Pons (tissue), 1 donor: ENCODE measurements at places on chromosomes 2 and 18.

- no peak for DNase-seq
Observed at GRCh38 chr2:40384714-40385113, 67.2 kb downstream of the SLC8A1 start.

DNA sequence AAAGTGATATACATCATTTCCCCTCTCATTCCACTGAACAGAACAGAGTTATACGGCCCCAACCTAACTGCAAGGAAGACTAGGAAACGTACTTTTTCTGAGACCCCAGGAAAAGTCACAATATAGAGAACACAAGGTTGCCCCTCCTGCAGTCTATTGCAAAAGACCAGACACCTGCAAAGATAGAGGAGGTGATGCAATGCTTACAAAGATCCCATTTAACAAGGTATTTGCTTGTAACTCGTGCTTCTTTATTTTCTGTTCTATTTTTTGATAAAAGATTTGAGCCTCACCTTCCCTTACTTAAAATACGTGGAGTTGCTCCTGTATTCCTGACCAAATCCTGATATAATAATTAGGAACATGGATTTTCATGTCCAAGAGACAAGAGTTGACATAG is 793.0 kb upstream of the ID2 start:
- DNase-seq = no peak

DNA sequence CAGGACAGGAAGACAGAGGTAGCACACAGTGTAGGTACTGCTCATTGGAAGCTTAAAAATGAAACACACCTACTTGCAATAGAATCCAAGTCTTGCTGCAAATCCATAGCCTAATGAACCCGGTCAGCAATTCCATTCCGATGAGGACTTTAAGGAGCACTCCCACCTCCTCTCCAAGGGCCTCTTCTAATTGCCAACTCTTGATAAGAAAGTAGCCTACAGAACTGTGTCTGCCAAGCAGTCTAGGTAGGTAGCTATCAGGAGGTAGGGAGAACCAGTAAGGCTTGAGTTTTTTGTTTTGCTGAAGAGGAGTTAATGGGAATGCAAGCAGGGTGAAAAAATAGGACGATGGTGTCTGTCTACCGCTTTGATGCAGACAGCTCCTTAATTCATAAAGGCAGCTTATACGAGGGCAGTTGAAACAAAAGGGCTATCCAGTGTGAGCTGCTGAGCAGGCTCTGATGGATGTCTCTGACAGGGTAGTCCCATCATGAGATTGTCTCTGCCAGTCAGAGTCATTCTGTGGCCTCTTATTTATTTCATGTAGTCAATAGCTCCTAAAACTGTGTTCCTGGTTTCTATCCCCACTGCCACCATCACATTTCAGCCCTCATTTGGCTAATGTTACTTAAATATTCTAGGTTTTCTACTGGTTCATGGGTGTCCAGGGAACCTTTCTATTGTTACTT is 155.6 kb upstream of the DNMT3A start:
- peak; percentile 93 for DNase-seq

- no peak for DNase-seq
Observed at GRCh38 chr2:49035481-49035880, 118.8 kb downstream of the FSHR start.

- DNase-seq = no peak
Observed at GRCh38 chr2:230694241-230694640, 18.4 kb upstream of the CAB39 start.

DNA sequence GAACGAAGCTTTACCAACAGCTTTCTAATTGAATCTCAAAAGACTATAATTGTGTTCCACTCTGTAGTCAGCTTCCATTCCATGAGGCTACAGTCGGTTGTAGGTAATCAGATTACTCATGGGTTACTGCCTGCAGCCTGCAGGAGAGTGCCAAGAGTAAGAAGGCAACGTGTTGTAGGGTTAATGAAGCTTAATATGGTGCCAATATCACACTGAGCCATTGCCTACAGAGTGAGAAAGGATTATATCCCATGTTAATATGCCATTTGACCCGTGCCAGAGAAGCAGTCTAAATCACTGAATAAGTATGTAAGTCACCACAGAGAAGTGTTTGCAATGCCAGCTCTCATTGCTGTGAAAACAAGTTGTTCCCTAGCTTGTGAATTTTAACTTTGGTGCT is 734.5 kb upstream of the ACVR2A start:
- DNase-seq = no peak

GRCh38 chr2:227717687-227718567 is at the start of gene SLC19A3:
Gene SLC19A3 (minus strand): TSS chr2:227718028. CDS start chr2:227702318, 15,710 bp downstream.
- peak; percentile 73 for DNase-seq

DNA sequence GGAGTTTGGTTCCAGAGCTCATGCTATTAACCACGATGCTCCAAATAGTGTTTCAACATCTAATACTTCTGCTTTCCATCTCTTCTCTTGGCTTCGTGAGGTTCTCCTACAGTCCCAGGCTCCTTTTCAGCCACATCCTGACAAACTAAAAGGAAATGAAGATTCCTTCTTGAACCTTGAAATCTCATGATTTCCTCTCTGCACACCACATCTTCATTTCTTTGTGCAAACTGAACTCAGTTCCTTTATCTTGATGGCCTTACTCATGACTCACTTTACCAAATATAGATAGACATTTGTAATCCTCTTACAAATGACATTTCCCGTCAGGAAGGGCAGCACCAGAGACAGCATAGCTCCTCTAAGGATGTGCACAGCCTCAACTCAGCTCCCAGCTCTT is 50.0 kb upstream of the ITGA4 start:
- DNase-seq = peak; percentile 14

DNA sequence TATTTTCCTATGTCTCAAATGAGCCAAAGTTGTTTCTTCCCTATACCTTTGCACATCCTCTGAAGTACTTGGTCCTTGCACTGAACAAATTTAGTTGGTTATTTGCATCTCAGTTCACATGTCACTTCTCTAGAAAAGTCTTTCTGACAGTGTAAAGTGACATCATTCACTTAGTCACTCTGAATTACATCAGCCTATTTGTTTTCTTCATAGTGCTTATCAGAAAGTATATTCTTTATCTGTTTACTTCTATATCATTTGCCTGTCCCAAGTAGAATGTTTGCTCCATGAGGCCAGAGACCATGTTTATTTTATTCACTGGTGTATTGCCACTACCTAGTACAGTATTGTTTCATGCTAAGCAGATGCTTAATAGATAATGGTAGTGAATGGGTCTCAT is 173.7 kb downstream of the HNMT start:
- DNase-seq = no peak

DNA sequence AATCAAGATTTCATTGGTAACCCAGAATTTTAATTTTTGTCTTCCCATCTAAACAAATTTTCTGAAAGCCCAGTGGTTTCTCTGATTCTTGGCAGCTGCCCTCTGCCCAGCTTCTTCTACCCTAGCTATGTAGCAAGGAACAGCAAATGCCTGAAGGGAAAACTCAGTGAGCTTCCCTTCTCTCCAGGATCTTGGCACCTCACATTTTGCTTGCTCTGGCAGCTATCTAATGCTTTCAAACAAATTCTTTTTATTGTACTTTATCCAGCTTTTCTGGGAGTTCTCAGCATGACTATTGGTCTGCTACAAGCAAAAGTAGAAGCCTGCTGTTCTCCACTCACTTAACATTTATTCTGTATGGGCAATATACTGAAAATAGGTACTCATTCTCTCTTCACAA is 18.3 kb upstream of the GFPT1 start:
- peak; percentile 19 for DNase-seq

- no peak for DNase-seq
Observed at GRCh38 chr18:54260396-54261072, 8.8 kb upstream of the POLI start.

DNA sequence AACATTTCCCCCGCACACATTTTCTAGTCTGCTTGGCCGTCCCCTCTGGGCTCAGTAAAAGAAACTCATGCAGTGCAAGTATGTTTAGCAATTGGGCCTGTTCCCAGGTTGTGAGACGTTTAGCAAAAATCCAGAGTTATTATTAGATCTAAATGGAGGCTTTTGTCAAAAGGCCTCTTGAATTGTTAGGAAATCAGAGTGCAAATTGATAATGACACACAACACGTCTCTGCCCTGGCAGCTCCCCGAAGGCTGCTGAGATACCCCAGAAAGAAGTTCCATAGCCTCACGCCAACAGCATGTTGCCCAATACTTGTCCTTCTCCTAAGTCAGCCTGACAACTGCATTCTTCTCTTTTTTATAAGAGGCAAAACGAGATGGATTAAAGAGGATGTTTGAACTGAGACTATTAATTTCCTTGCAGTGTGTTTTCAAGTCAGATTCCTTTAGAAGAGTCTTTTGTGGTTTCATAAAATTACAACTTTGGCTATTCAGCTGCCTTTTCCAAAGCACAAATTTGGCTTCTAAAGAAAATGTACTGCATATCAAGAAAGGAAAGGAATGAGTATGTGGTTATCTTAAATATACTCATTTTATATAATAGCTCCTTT is 202.2 kb downstream of the TRIB2 start:
- DNase-seq = peak; percentile 10

GRCh38 chr2:19300961-19301360 is 57.5 kb downstream of the OSR1 start:
- DNase-seq = no peak

- DNase-seq = no peak
Observed at GRCh38 chr2:178700922-178701342, 106.3 kb downstream of the TTN start.

DNA sequence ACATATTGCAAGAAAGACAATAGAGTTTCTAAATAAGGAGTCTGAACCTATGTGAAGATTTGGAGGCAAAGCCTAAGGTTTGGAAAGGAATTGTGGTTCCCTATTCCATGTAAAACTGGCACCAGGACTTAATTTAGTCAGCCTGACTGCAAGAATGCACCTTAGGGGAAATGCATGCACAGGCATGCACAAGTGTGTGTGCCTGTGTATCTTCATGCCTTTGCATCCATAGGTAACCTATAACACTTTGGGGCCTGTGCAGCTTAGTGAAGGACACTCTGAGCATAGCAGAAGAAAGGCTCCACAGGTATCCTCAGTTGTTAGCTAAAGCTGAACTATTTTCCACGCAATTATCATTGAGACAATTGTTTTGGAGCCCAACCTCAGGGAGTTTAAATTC is 73.4 kb downstream of the RPRM start:
- no peak for DNase-seq

DNA sequence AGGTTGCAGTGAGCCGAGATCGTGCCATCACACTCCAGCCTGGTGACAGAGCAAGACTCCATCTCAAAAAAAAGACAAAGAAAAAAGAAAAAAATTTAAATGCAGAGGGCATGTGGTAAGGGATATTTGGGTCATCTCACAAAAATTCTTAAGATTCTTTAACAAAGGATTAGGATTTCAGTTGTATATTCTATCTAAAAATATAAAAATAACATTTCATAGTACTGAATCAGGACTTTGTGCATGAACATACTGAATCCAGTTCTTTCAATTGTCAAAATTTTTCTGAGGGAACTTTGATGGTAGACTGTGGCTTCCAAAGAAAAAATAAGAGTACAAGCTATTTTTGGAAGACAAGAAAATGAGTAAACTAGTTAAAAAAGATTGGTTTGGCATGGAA is 6.5 kb upstream of the PPP3R1 start:
- DNase-seq = no peak

DNA sequence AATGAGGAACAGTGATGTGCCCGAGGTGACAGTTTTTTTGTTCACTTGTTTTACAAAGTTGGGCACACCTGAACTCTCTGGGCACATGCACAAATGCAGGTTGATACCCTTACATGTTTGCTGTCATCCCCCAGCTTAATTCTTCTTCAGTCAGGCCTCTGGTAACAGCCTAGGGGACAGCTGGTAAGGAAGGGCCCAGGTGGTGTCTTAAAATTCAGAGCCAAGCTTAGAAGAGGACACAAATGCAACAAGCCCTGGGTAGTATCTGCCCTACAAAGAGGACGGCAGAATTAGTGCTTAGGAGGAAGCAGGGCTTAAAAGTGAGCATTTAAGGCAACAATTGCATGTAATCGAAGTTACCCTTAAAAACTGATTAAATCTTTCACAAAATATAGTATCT is 171.9 kb upstream of the ACAA2 start:
- no peak for DNase-seq

GRCh38 chr2:68512326-68512725 is 44.9 kb downstream of the APLF start:
- DNase-seq = no peak

- DNase-seq = no peak
Observed at GRCh38 chr18:31401156-31402025, 24.8 kb downstream of the DSG4 start.

DNA sequence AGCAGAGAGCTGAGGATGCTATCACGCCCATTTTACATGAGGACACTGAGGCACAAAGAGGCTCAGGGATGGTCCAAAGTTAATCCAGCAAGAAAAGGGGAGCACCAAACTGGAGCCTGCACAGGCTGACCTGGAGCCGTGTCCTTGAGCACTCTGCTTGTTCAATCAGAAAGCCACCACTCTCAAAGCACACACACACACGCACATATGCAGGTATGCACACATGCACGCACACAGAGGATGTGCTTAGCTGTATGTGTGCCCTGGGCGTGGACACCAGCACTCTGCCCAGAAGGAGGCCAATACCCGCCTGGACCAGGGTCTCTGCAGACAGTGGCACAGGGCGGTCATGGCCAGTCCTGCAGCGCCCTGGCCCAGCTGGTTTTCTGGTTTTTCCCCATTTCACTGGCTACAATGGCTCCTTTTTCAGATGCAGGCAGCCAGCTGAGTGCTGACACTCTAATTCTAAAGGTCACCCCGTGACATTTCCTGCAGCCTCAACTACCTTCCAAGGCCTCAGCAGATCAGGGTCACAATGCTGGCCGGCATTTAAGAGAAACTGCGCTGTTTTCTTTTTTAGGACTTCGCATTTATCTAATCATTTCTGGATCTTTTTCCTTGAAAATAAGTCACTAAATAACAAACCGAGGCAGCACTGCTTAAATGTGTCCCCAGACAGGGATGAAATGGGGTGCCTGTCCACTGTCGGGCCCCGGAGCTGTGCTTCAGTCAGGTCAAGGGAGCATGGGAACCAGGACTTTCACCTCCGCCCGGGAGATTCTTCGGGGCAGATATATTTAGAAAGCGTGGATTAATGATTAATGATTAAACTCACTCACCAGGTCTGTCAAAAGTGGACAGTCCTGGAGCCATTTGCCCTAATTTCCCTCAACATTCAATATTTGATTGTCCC is 104.5 kb downstream of the HDAC4 start:
- peak; percentile 90 for DNase-seq

DNA sequence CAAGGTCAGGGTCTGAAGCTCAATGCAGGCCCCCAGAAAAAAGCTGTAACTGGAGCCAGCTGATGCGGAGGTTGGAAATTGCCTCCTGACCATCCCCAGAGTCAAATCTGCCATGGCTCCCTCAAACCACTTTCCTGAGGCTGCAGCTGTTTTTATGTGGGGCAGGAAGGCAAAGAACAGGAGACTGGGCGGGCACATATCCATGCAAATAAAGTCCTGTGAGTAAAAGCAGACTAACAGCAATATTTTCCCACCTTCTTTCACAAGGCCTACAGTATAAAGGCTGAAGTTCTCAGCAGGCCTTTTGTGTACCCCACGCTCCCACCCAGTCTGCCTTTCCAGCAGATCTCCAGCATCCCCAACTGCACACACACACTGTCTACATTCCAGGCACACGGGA is 47.1 kb downstream of the CYP1B1 start:
- no peak for DNase-seq

DNA sequence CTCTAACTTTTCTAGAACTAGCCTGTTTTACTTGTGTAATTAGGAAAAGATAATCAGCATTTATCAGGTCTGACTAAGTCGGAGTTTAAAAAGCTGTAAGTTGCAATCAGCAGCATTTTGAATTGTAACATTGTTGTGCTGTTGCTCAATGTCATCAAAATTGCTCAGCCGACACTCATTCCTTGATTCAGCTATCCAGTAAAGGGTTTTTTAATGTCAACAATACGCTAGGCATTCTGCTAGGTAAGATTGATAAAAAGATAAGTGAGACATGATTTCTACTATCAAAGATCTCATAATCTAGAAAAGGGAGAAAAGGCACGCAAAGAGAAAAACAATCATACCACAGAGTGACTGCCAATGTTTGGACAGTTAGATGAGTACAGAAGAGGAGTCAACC is 327.1 kb upstream of the CDH2 start:
- DNase-seq = no peak
